ENCODE measurements at places on chromosomes 11 and 22. TPM values are rescaled to one million over a fixed set of nuclear protein-coding genes. Genes with fewer than 3 reads are reported as not detected.
A peak's percentile ranks its signal among the peaks of the same experiment; 100 is the strongest.

Gene CALCB
- 0.42 TPM for total RNA-seq

DNA sequence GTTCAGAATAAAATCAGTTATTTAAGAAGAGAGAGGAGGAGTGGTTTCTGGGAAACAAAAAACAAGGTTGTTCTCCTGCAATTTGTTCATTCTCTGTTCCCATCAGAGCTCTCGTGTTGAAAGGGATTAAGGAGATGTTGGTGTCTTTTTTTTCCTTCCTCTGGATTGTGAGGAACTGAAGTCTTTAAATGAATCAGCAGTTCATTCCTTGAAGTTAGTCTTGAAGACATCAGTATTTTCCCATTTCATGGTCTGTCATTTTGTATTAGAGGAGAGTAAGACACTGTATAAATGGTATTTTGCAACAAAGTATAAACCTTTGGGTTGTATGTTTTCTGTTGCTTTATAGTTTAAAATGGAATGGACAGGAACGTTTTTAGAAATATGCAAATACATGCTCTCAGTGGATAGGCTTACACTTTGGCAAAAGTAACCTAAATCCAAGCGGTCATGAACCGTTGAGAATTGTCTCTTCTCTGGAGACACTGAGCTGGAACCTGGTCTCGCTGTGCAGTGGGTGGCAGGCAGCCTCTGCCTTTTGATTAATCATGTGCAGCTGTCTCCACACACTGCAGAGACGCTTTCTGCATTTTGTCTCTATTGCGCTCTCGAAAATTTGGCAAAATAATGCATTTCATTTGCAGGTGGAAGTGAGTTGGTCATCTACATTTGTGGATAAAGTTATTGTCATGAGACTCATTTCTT, 33.0 kb downstream of the SAMM50 start:
- H3K36me3 ChIP-seq, result peaks cover 19% of the 10 kb centered on the region
- H3K27ac ChIP-seq, result no peak overlapping the region
- no peak for DNase-seq
- H3K4me1 ChIP-seq, result no peaks in the 10 kb centered on the region
- H3K27me3 ChIP-seq, result no peaks in the 10 kb centered on the region
- H3K4me3 ChIP-seq, result no peak overlapping the region

Gene CD248
- total RNA-seq, result 43.3 TPM

- H3K4me1 ChIP-seq, result no peaks in the 10 kb centered on the region
- DNase-seq, result no peak
- peak overlapping the region; percentile 36 for H3K27ac ChIP-seq
- H3K4me3 ChIP-seq, result no peak overlapping the region
Observed at GRCh38 chr22:17777005-17777716, 2.9 kb upstream of the BID start.

DNA sequence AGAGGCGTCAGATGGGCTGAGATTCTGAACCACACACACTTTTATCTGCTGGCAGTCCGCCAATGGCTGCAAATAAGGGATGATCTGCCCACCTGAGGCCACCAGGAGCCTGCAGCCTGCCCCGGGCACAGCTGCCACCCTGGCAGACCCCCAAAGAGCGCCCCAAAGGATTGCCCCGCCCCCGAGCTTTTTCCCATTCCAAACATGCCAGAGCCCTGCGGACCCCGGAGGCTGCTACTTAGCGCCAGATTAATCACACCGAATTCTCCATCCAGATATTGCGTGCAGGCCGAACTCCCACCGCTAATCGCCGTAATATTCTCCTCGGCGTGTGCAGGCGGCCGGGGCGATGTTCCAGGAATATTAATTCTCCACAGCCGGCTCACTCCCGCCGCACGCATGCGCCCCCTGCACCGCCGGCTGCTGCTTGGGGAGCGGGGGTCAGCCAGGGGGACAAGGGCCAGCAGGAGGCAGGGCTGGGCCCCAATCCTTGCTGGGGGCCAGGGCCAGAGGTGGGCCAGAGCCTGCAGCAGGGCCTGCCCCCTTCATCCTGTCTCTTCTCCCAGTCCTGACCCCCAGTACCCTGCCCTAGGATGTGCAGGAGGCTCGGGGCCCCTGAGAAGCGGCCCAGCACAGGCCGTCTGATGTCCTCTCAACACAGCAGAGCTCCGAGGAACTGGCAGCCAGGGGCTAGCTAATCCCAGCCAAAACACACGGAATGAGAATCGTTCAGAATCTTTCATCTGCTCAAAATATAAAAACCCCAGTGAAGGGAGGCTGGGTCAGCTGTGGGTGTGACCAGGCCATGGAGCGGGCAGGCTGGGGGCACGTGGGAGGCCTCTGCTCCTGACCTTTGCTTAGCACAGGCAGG, 19.5 kb upstream of the TCF20 start:
- H3K4me3 ChIP-seq, result no peak overlapping the region
- no peak overlapping the region for H3K27ac ChIP-seq
- H3K36me3 ChIP-seq, result no peaks in the 10 kb centered on the region
- H3K27me3 ChIP-seq, result peaks cover 7% of the 10 kb centered on the region
- H3K4me1 ChIP-seq, result peaks cover 12% of the 10 kb centered on the region
- DNase-seq, result no peak

Gene PHLDA2
- total RNA-seq, result 3.3 TPM

- no peak overlapping the region for H3K4me3 ChIP-seq
- DNase-seq, result no peak
- H3K27me3 ChIP-seq, result no peaks in the 10 kb centered on the region
- no peak overlapping the region for H3K27ac ChIP-seq
- no peaks in the 10 kb centered on the region for H3K4me1 ChIP-seq
- H3K36me3 ChIP-seq, result no peaks in the 10 kb centered on the region
Observed at GRCh38 chr22:42785706-42786499, 65.2 kb upstream of the A4GALT start.

Gene C11orf42
- not detected for total RNA-seq

Gene BEST1
- total RNA-seq, result 38.8 TPM

- no peak for DNase-seq
- H3K4me1 ChIP-seq, result peaks cover 58% of the 10 kb centered on the region
- H3K27me3 ChIP-seq, result no peaks in the 10 kb centered on the region
- no peak overlapping the region for H3K27ac ChIP-seq
Observed at GRCh38 chr11:94775567-94776327, 7.6 kb downstream of the AMOTL1 start.

DNA sequence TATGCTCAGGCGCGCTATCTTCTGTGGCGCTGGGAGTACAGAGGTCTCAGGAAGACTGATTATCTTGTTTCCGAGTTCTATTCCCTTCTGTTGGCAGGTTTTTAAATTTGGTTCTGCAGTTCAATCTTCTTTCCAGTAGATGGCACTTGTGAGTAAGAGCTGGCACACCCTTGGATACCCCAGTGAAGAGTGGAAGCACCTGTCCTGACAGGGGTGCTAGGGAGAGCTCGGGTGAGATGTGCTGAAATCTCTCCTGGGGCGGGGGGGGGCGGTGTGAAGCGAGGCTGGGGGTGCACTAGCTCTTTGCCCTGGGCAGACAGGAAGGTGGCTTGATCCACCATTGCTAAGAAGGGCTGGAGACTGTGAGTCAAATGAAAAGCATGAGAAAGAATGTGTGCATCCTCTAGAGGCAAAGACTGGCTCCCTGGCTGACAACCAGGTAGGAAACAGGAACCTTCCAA, 679.9 kb upstream of the CCDC179 start:
- no peak overlapping the region for H3K27ac ChIP-seq
- no peak overlapping the region for H3K4me3 ChIP-seq
- no peaks in the 10 kb centered on the region for H3K27me3 ChIP-seq
- H3K4me1 ChIP-seq, result peaks cover 7% of the 10 kb centered on the region
- DNase-seq, result no peak

- no peaks in the 10 kb centered on the region for H3K27me3 ChIP-seq
- H3K27ac ChIP-seq, result no peak overlapping the region
- peaks cover under 1% of the 10 kb centered on the region for H3K4me1 ChIP-seq
- DNase-seq, result no peak
Observed at GRCh38 chr11:10317151-10317755, 12.4 kb downstream of the ADM start.

Gene CNGA4
- not detected for total RNA-seq

GRCh38 chr22:16783930-16784354, 41.3 kb downstream of the XKR3 start:
- H3K27ac ChIP-seq, result no peak overlapping the region
- DNase-seq, result no peak
- no peaks in the 10 kb centered on the region for H3K4me1 ChIP-seq
- H3K36me3 ChIP-seq, result no peaks in the 10 kb centered on the region

GRCh38 chr22:22935056-22935545, 47.5 kb downstream of the IGLL5 start:
- no peaks in the 10 kb centered on the region for H3K4me1 ChIP-seq
- H3K27me3 ChIP-seq, result no peaks in the 10 kb centered on the region
- no peak for DNase-seq
- no peaks in the 10 kb centered on the region for H3K36me3 ChIP-seq
- H3K27ac ChIP-seq, result no peak overlapping the region
- no peak overlapping the region for H3K4me3 ChIP-seq

DNA sequence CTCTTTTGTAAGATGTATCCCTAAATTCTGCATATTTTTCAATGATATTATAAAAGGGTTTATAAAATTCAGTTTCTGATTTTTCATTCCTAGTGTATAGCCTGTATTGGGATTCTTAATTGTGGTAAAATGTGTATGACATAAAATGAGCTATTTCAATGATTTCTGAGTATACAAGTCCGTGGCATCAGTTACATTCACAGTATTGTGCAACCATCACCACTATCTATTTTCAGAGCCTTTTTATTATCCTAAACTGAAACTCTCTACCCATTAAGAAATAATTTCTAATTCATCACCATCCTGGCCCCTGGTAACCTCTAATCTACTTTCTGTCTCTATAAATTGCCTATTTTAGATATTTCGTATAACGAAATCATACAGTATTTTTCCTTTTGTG, 39.8 kb downstream of the EIF3F start:
- DNase-seq, result no peak
- H3K4me1 ChIP-seq, result no peaks in the 10 kb centered on the region
- no peak overlapping the region for H3K4me3 ChIP-seq
- H3K27ac ChIP-seq, result no peak overlapping the region
- no peaks in the 10 kb centered on the region for H3K27me3 ChIP-seq
- no peaks in the 10 kb centered on the region for H3K36me3 ChIP-seq

GRCh38 chr22:30889996-30890480, 78.5 kb downstream of the MORC2 start:
- no peak for DNase-seq
- H3K27me3 ChIP-seq, result no peaks in the 10 kb centered on the region
- H3K36me3 ChIP-seq, result no peaks in the 10 kb centered on the region
- H3K4me1 ChIP-seq, result no peaks in the 10 kb centered on the region

GRCh38 chr11:116384407-116384806, 388.4 kb downstream of the BUD13 start:
- H3K4me1 ChIP-seq, result no peaks in the 10 kb centered on the region
- H3K27ac ChIP-seq, result no peak overlapping the region
- H3K4me3 ChIP-seq, result no peak overlapping the region
- no peaks in the 10 kb centered on the region for H3K36me3 ChIP-seq
- H3K27me3 ChIP-seq, result no peaks in the 10 kb centered on the region
- no peak for DNase-seq

DNA sequence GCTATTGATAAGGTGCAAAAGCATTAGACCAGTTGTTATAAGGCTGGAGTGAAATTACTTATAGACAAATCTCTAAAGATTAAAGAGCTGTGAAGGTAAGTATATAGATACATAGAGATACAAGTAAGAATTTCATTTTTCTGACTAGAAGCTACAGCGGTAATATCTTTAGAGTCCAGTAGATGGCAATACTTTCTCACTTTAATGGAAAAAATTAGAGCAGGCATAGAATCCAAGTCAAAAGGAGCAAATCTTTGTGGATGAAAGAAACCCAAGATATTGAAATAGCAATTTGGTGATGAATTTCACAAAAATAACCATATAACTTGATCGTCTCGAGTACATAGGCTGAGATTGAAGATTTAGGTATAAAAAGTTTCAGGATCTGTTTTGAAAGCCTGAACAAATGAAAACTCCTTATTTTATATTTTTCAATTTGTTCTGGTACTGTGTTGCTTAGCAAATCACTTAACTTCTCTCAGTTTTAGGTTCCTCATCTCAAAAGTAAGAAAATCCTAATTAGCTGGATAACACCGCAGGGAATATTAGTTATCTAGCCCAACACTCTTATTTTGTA, 81.9 kb downstream of the UVRAG start:
- no peaks in the 10 kb centered on the region for H3K27me3 ChIP-seq
- no peak overlapping the region for H3K27ac ChIP-seq
- H3K4me3 ChIP-seq, result no peak overlapping the region
- H3K4me1 ChIP-seq, result no peaks in the 10 kb centered on the region

Gene HBE1
- not detected for total RNA-seq

GRCh38 chr22:36395915-36396314, 8.1 kb upstream of the MYH9 start:
- no peak overlapping the region for H3K27ac ChIP-seq
- H3K4me1 ChIP-seq, result no peaks in the 10 kb centered on the region
- H3K27me3 ChIP-seq, result no peaks in the 10 kb centered on the region
- H3K36me3 ChIP-seq, result no peaks in the 10 kb centered on the region
- no peak for DNase-seq

GRCh38 chr11:64461081-64461480, 102.1 kb downstream of the RPS6KA4 start:
- H3K4me1 ChIP-seq, result no peaks in the 10 kb centered on the region
- no peak overlapping the region for H3K27ac ChIP-seq
- no peak overlapping the region for H3K4me3 ChIP-seq
- no peak for DNase-seq
- H3K27me3 ChIP-seq, result no peaks in the 10 kb centered on the region

DNA sequence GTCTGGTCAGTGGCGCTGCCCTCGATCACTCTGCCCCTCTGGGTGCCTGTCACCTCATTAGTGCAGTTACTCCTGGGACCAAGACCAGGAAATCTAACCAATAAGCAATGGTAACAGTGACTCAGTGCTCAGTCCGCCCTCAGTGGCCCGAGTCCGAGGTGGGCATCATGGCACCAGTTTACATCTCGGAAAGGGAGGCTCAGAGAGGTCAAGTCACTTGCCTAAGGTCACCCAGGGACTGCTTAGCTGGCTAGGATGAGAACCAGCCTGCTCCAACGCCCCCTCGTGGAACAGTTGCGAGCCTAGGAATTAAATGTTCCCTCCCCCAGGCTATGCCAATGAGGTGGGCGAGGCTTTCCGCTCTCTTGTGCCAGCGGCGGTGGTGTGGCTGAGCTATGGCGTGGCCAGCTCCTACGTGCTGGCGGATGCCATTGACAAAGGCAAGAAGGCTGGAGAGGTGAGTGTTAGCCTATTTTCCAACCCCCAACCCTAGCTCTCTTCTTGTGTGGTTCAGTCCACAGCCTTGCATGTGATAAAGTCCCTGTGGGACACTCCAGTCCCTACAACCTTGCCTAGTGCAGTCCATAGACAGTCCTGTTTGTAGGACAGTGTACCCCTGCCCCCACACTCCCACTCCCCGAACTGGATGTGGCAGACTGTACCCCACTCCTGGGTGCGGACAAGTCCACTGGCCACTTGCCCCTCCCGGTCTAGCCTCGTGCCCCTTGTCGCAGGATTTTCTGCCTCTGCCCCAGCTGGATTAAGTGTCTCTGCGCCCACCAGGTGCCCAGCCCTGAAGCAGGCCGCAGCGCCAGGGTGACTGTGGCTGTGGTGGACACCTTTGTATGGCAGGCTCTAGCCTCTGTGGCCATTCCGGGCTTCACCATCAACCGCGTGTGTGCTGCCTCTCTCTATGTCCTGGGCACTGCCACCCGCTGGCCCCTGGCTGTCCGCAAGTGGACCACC, 1.1 kb downstream of the MTFP1 start:
- peak; percentile 77 for DNase-seq
- H3K4me1 ChIP-seq, result peaks cover 29% of the 10 kb centered on the region
- H3K36me3 ChIP-seq, result no peaks in the 10 kb centered on the region

Gene OR52H1
- total RNA-seq, result 0.84 TPM

GRCh38 chr22:47199979-47200272, 437.5 kb downstream of the TBC1D22A start:
- no peaks in the 10 kb centered on the region for H3K27me3 ChIP-seq
- no peaks in the 10 kb centered on the region for H3K4me1 ChIP-seq
- DNase-seq, result no peak

GRCh38 chr11:65572356-65573051, at the start of gene FAM89B:
Gene FAM89B, plus strand, starts transcription at chr11:65572538. Its CDS starts 132 bp downstream, at chr11:65572670.
- no peaks in the 10 kb centered on the region for H3K27me3 ChIP-seq
- no peaks in the 10 kb centered on the region for H3K36me3 ChIP-seq
- H3K27ac ChIP-seq, result peak within 1 kb of the TSS; percentile 94
- H3K4me3 ChIP-seq, result peak within 1 kb of the TSS; percentile 61
- peak; percentile 92 for DNase-seq

Gene CBLIF
- not detected for total RNA-seq

All from tibial nerve (tissue), 4 donors.